ENCODE measurements at places on chromosomes 11 and 22.

DNA sequence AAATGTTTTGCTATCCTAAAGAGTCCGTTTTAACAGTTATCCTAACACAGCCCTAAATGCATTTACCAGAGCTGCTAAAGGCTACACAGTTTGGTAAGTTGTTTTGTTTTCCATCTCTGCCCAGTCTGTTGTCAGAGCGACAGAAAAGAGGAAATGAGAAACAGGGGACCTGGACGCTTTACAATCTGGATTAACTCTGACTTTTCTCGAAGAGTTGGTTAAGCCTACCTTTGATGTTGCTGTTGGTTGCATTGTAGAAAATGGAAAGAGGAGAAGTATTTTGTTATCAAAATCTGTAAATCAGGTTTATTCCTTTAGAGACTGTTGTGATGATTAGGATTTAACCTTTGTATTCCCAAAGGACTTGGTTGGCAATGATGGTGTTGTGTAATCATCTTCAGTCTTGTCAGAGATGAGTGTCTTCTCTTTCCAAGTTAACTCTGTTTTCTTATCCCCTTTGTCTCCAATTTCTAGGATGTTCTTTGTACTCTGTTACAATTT, 481 bp downstream of the ANGPTL5 start:
- DNase-seq = peak; percentile 29
- H3K4me1 ChIP-seq = peaks cover 11% of the 10 kb centered on the region
- H3K4me3 ChIP-seq = peak overlapping the region; percentile 61
- H3K36me3 ChIP-seq = no peaks in the 10 kb centered on the region
- peak overlapping the region; percentile 95 for H3K27ac ChIP-seq

DNA sequence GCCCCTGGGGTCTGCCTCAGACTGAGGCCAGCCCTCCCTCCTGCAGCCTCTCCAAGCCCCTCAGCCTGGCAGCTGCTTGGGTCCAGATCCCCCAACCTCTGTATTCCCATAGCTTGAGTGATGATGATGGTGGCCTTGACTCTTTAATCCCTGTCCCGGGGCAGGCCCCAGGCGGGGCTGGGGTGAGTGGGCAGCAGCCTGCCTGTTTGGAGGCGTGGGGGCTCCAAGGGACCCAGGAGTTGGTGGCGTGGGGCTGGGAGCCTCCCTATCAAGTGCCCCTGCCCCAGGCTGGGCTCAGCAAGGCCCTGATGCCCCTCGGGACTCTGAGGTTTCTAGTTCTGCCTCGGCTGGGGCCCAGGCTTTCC, 22.5 kb downstream of the PPIL2 start:
- no peak overlapping the region for H3K4me3 ChIP-seq
- peak overlapping the region; percentile 87 for H3K27ac ChIP-seq
- no peaks in the 10 kb centered on the region for H3K27me3 ChIP-seq
- peaks cover 35% of the 10 kb centered on the region for H3K4me1 ChIP-seq
- H3K36me3 ChIP-seq = peaks cover 39% of the 10 kb centered on the region
- no peak for DNase-seq

DNA sequence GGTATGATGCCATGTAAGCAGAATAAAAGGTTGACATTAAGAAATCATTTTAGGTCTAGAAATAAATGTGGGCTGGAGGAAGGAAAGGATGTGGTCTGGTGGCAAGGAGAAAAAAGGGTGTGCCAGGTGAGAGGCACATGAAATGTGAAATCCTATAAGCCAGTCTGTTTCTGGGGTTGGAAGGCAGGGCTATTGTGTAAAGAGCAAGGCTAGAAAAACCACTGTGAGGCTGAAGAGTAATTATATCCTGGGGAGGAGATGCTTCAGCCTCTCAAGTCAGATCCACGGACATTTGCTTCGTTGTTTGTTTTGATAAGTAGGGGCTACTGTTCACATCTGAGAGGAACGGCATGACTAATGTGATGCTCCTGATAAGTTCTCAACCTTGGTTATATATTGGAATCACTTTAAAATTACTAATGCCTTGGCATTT, 77.5 kb upstream of the CTSC start:
- H3K27me3 ChIP-seq = no peaks in the 10 kb centered on the region
- peaks cover 23% of the 10 kb centered on the region for H3K4me1 ChIP-seq
- peak overlapping the region; percentile 23 for H3K27ac ChIP-seq
- no peak overlapping the region for H3K4me3 ChIP-seq
- no peak for DNase-seq

GRCh38 chr11:31237819-31238760, 131.4 kb downstream of the DCDC1 start:
- no peak overlapping the region for H3K27ac ChIP-seq
- no peaks in the 10 kb centered on the region for H3K4me1 ChIP-seq
- no peak for DNase-seq
- no peak overlapping the region for H3K4me3 ChIP-seq
- H3K27me3 ChIP-seq = no peaks in the 10 kb centered on the region

DNA sequence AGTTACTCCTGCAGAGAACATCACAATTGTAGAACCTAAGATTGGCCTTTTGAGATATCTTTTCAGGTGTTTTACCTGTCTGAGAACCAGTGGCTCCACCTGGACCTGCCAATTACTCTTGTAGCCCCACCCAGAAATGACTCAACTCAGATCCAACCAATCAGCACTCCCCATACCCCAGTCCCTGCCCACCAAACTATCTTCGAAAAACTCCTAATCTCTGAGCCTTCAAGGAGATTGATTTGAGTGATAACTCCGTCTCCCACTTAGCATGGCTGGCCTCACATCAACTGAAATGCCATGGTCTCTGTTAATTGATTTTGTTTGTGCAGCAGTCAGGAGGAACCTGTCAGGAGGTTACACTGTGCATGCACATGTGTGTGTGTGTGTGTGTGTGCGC, 103.6 kb downstream of the MTNR1B start:
- no peaks in the 10 kb centered on the region for H3K4me1 ChIP-seq
- H3K36me3 ChIP-seq = no peaks in the 10 kb centered on the region
- no peaks in the 10 kb centered on the region for H3K27me3 ChIP-seq
- H3K27ac ChIP-seq = no peak overlapping the region

DNA sequence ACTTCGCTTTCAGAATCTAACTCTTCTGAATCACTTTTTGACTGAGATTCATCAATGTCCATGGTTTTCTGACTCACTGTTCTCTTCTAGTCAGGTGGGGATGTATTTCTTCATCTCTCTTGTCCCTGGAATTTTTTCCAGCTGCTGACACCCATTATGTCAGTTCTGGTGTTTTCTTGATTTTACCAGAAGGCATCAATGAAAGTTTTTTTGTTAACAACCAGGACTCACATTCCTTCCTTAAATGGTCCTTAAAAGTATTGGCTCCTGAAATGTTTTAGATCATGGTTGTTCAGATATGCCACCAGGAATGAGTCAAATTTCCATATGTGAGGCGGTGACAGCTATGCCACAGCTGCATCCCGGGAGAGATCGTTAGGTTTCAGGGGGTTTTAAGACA, 12.9 kb downstream of the MICAL2 start:
- no peaks in the 10 kb centered on the region for H3K27me3 ChIP-seq
- DNase-seq = no peak
- no peak overlapping the region for H3K4me3 ChIP-seq
- H3K27ac ChIP-seq = no peak overlapping the region
- peaks cover 44% of the 10 kb centered on the region for H3K4me1 ChIP-seq

DNA sequence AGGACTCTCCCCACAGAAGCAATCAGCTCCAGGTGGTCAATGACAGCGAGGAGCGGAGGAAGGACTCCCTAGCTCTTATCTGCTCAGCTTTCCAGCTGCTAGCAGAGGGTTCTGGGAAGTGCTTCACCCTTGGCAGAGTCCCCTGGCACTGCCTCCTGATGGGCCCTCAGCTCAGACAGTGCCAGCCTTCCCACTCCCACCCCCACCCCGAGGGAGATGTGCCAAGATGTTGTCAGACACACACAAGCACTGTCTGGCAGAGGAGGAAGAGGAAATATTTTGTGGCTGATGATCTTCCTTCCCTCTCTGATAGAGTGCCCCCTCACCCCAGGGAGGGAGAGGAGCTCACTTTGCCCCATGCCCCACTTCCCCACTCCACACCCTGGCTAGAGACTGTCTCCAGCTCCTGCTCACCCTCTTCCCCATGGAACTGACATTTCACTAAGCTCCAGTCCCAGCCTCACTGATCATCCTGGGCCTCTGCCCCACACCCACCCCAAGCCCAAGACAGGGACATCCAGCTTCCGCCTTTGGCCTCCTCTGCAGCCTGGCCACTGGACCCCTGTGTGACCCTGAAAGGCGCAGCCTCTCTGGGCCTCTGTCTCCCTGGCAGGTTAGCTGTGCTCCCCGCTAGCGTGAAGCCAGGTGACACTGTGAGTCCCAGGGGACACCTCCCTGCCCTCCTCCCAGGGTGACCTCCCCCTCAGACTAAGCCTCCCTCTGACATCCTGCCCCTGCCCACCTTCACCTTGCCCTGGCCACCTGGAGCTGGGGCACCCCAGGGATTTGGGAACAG, 44.5 kb downstream of the SLCO2B1 start:
- no peak for DNase-seq
- no peaks in the 10 kb centered on the region for H3K4me1 ChIP-seq
- H3K4me3 ChIP-seq = no peak overlapping the region
- H3K27me3 ChIP-seq = no peaks in the 10 kb centered on the region
- H3K27ac ChIP-seq = no peak overlapping the region

DNA sequence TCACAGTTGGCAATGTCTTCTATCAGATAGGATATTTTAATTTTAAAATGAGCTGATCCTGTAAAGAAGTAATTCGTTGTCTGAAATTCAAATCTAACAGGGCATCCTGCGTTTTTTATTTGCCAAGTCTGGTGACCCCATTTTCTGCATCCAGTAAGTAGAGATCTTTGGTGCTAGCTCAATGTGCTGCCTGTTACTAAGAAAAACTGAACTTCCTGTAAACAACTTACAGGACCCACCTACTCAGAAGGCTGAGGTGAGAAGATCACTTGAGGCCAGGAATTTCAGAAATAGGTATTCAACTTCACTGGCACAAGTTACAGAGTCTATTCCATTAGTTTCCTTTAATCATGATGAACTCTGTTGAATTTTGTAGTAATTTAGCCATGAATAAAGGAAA, 4.0 kb downstream of the ARL14EP start:
- H3K4me1 ChIP-seq = peaks cover 8% of the 10 kb centered on the region
- H3K27ac ChIP-seq = peak overlapping the region; percentile 62
- peak; percentile 24 for DNase-seq
- H3K36me3 ChIP-seq = peaks cover 12% of the 10 kb centered on the region

- H3K4me1 ChIP-seq = no peaks in the 10 kb centered on the region
- H3K4me3 ChIP-seq = no peak overlapping the region
- no peaks in the 10 kb centered on the region for H3K36me3 ChIP-seq
- no peak overlapping the region for H3K27ac ChIP-seq
- H3K27me3 ChIP-seq = no peaks in the 10 kb centered on the region
Measured at GRCh38 chr11:109071712-109072524, 350.1 kb upstream of the C11orf87 start.

DNA sequence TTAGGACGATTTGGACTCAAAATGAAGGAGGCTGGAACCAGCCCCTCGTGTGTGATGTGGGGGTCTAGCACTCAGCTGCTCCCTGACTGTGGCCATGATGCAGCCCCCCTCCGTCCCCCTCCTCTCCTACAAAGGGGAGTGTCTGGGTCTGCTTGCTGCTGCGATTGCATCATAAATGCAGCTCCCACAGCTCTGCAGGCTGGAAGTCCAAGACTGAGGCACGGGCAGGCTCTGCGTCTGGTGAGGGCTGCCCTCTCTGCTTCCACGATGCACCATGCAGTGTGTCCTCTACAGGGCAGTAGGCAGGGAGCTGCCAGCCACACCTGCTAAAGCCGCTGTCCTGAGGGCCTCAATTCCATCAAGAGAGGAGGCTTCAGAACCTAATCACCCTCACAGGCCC, 432.1 kb downstream of the BRD1 start:
- H3K27me3 ChIP-seq = no peaks in the 10 kb centered on the region
- H3K36me3 ChIP-seq = no peaks in the 10 kb centered on the region
- H3K4me1 ChIP-seq = no peaks in the 10 kb centered on the region
- no peak for DNase-seq
- no peak overlapping the region for H3K27ac ChIP-seq
- H3K4me3 ChIP-seq = no peak overlapping the region

DNA sequence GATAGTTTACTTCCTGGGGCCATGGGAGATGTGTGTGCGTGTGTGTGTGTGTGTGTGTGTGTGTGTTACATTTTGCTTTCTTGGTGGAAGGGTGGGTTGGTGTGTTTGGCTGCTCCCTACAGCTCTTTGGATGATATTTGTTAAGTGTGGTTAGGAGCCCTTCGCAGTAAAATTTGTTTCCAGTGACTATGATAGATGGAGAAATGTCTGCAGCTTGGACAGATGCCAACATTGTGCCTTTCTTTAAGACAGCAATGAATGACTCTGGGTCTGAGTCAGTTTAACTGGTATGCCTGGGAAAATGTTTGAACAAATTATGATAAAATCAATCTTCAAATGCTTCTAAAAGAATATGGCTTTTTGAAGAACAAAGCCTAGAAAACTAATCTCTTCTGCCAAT, 102.7 kb upstream of the TRPC6 start:
- DNase-seq = no peak
- no peak overlapping the region for H3K4me3 ChIP-seq
- H3K4me1 ChIP-seq = no peaks in the 10 kb centered on the region
- H3K27me3 ChIP-seq = no peaks in the 10 kb centered on the region
- no peak overlapping the region for H3K27ac ChIP-seq
- no peaks in the 10 kb centered on the region for H3K36me3 ChIP-seq

GRCh38 chr22:41781507-41781906, 19.0 kb upstream of the CCDC134 start:
- peak overlapping the region; percentile 96 for H3K27ac ChIP-seq
- H3K36me3 ChIP-seq = peaks cover 7% of the 10 kb centered on the region
- peak overlapping the region; percentile 58 for H3K4me3 ChIP-seq
- peak; percentile 21 for DNase-seq
- peaks cover 36% of the 10 kb centered on the region for H3K4me1 ChIP-seq

- no peaks in the 10 kb centered on the region for H3K27me3 ChIP-seq
- peaks cover 24% of the 10 kb centered on the region for H3K36me3 ChIP-seq
- no peak overlapping the region for H3K4me3 ChIP-seq
- DNase-seq = no peak
Measured at GRCh38 chr11:43382614-43383013, 23.9 kb downstream of the TTC17 start.

DNA sequence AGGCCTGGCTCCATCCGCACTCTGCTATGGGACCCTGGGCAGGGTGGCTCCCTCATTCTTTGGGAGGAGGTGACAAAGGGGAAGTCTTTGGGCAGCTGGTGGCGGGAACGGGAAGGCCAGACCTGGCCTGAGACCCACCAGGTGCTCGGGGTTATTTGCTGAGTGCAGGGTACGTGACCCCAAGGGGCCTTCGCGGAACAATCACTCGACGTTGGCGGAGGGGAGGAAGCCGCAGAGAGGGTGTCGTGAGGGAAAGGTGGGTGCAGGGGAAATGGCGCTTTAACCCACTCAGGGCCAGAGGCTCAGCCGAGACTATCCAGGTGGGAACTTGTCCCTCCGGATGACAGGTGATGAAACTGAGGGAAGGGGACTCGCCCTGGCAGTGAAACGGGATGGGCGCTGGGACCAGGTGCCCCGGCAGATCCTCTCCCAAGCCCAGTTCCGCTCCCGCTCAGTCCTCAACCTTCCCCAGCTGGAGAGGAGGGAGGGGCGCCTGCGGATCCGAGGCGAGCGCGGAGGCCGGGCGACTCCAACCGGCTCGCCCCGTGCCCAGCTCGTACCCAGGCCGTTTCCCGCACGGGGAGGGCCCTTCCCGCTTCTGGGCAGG, 911 bp downstream of the A4GALT start:
- no peak overlapping the region for H3K27ac ChIP-seq
- peak overlapping the region; percentile 22 for H3K4me3 ChIP-seq
- DNase-seq = no peak
- H3K27me3 ChIP-seq = peaks cover 13% of the 10 kb centered on the region
- no peaks in the 10 kb centered on the region for H3K36me3 ChIP-seq
- H3K4me1 ChIP-seq = peaks cover 32% of the 10 kb centered on the region

Measured in natural killer cell (primary cell).